GM12891 (cell line): ENCODE measurements at places on chromosomes 3 and 15.

GRCh38 chr3:43370293-43370980, 84.1 kb downstream of the SNRK start:
- DNase-seq, result no peak

GRCh38 chr3:139987908-139988307, 52.9 kb downstream of the CLSTN2 start:
- DNase-seq, result no peak

DNA sequence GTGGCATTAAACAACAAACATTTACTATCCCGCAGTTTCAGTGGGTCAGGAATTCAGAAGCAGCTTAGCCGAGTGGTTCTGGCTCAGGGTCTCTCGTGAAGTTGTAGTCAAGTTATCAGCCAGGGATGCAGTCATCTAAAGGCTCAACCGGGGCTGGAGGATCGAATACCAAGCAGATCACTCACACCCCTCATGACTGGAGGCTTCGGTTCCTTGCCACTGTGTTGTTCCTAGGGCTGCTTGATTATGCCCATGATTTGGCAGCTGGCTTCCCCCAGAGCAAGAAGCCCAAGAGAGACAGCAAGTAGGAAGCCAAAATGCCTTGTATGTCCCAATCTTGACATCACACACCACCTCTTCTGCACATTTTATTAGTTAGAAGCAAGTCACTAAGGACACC, 33.9 kb upstream of the CDCP1 start:
- no peak for DNase-seq

GRCh38 chr15:101488300-101489164, 975 bp downstream of the PCSK6 start:
- no peak for DNase-seq

DNA sequence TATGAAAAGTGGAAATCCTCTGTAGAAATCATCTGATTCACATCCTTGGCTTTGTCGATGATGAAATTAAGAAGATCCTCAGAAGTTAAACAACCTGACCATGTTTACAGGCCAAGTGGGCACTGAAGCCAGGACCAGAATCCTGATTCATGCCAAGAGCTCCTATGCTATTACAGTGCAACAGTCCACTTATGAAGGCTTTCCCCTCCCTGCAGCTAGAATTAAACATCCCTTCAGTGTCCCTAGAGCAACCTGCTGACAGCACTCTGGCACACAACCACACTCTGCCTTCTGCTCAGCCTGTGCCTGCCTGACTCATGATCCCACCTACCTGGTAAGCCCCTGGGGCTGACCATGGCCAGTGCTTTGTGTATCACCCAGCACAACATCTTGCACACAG, 33.8 kb downstream of the TXNRD3 start:
- no peak for DNase-seq

- no peak for DNase-seq
Measured at GRCh38 chr15:87910301-87910700, 346.2 kb downstream of the NTRK3 start.

GRCh38 chr3:126551839-126552687, 6.7 kb downstream of the C3orf22 start:
- no peak for DNase-seq

DNA sequence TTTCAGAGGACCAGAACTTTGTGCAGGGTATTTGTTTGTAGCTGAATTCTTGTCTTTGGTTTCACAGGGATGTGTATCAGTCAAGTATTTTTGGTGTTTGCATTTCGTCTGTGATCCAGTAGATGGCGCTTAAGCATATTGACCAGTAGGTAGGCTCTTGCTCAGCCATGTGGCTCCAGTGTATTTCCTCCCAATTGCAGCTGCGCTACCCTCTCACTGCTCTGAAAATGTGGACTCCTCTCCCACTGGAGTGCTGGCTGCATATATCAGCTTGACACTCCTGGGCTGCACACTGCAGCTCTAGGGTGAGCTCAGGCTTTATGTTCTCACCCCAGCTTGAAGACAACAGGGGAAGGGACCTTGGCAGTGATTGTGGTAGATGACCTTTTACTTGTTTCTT, 1264.3 kb upstream of the ALCAM start:
- DNase-seq, result peak; percentile 15

GRCh38 chr3:26381411-26381810, 241.2 kb upstream of the LRRC3B start:
- no peak for DNase-seq

- DNase-seq, result peak; percentile 3
Measured at GRCh38 chr3:150410311-150411105, 2.4 kb downstream of the TSC22D2 start.

DNA sequence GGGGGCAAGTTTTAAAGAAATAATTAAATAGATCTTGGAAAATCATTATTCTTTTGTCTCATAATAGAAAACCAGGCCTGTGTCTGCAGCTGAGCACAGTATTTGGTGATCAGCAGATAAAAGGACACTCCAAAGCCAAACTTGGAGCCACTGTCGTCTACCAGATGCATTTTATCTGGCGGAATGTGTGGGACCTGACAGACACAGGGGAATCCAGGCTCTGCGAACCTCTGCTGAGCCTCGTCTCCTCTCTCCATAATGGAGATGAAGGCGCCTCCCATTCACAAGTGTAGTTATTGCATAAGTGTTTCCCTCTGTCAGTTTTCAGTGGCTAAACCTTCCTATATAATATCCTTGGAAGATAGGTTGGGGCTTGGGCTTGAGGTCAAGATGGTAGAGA, 42.1 kb downstream of the EEFSEC start:
- DNase-seq, result no peak

DNA sequence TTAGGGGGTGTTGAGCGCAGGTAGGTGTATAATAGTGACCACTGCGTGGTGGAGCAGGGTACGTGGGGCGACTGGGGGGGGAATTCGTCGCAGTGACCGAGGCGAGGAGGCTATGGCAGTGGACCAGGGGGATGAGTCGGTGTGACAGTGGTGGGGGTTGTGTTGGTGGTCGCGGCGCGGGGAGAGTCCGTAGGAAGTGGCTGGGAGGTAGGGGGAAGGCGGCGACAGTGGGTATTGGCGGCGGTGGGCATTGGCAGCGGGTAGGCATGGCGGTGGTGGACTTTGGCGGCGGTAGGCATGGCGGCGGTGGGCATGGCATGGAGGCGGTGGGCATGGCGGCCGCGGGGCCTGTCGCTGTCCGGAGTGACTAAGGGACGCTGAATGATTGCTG, 739 bp downstream of the SNRPN start:
- DNase-seq, result no peak

DNA sequence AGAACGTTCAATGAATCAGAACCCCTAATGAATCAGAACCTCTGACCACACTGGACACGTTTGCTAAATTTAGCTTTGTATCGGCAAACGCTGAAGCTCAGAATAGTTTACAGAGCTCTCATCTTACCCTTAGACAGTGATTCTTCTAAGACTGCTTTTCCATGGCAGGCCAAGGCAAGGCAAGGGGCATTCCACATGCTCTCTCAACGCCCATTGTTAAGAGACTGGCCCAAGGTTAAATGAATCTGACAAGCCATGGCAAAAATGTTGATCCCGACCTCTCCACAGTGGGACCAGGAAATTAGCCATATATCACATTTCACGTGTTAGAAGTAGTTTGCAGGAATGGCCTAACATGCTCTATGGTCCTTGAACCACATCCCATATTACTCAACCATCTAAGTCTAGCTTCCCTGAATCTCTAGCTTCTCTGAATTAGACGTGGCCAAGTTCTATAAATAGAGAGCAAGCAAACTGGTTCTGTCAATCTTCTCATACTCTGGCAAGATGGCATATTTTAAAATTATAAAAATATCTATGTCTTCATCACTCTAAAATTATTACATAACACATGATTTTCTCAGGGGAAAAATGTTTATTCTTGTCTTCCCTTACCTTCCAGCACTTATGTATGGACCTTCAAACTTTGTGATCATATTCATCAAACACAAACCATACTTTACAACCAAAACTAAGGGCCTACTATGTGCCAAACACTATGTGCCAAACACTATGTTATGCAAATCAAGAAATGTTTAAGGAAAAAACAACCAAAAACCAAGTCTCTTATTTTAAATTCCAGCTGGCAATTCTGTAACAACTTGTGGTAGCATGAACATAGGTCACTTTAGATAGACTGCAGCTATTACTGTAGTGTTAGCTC, 54.3 kb downstream of the AAGAB start:
- no peak for DNase-seq

DNA sequence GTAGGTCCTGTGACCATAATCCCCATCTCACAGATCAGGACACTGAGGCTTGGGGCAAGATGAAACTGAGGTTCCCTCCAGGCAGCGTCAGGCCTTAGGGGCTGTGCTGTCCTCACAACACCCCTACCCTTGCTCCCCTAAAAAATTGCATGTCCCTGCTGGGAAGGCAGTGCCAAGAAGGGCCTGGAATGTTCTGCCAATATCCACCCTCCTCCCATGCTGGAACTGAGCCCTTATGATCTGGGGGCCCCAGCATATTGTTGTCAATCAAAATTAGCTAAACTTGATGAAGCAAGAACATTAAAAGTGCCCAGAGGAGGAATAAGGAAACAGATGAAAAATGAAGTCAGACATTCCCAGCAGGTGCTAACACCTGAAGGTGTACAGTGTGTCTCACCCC, 13.4 kb upstream of the RTP3 start:
- DNase-seq, result no peak

DNA sequence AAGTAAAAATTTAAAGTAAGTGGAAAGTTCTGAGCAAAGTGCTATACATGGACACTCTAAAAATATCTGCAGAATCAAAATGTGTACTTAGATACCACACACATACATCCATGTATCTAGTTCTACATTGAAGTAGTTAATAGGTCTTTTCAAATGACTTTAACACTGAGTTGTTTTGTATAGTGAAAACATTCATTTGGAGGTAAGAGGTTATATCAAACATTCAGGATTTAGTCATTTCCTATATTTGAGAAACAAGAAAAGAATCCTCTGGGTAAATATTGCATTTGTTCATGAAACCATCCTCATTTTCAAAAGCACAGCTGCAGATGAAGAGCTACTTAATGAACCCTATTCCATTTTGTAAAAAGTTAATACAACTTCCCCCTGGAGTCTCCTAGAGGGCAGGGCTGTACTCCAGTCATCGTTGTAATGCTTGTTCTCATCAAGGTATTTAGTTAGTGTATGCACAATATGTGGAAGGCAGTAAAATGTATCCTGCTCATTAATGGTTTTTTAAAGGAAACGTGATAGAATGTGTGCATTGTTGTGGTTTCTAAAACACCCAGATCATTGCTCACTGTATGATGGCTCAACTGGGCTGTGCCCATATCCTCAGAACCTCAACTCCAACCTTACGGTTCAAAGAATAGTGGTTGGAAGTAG, 26.2 kb downstream of the ARPP21 start:
- DNase-seq, result no peak

GRCh38 chr3:74009961-74010844, 385.5 kb upstream of the PDZRN3 start:
- no peak for DNase-seq

DNA sequence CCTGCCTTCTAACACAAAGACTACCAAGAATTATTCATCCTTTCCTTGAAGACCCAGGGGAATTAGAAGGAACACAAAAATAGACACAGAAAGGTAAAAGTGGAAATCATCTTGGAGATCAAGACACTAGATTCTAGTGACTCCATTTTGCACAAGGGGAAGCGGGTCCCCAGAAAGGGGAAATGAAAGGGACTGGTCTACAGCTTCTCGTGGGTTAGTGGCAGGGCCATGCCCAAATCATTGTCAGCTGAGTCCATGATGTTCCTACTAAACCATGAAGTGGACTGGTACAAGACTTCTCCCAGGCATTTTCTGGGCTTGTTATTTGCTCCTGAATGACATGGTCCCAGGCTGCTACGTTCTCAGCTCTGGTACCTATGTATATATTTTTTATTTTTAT, 230.7 kb upstream of the TPRG1 start:
- DNase-seq, result no peak

- no peak for DNase-seq
Measured at GRCh38 chr3:183540501-183541234, 14.8 kb downstream of the KLHL6 start.

DNA sequence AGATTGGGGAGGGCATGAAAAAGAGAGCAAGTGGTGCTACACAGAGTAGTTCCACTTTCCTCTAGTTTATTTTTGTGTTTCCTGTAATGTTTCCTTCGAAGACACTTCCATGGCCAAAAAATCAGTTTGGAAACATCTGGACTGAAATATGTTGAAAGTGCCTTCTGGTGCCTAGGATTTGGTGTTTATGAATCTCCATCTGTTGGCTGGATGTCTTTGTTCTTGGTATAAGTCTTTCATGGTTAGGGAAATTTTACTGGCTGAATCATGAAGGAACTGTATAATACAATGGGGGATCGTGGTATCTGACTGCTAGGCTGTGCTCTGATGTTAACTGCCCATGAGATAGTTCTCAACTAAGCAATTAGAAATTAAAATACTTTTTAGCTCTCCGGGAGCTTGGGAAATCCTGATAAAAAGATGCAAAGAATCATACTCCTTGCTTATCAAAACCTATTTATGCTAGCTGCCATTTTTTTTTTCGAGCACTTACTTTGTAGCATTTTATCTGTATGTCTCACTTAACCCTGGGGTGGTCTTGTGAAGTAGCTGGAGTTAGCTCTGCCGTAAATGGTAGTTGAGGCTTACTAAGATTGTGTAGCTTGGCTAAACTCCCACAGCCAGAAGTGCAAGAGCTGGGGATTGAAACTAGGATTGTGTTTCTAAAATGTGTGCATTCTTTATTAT, 21.9 kb downstream of the AKAP13 start:
- DNase-seq, result no peak

GRCh38 chr3:64318668-64319271, 93.5 kb upstream of the PRICKLE2 start:
- no peak for DNase-seq

DNA sequence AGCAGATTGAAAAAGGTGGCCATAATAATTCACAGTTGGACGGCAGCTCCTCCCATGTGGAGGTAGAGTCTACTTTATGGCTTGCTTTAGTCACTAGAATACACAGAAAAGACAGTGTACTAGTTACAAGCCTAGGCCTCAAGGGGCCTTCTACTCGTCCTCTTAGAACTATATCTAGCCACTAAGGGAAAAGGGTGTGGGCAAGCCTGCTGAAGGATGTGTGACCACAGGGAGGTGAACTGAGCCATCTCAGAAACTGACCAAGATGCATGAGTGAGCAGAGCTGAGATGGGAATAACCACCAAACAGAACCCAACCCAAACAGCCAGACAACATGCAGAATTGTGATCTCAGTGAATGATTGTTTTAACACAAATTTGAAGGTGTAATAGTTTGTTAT, 335.6 kb upstream of the LMCD1 start:
- DNase-seq, result no peak

- DNase-seq, result no peak
Measured at GRCh38 chr15:68045289-68046265, 8.5 kb upstream of the PIAS1 start.

- DNase-seq, result no peak
Measured at GRCh38 chr15:100633763-100634075, 31.3 kb downstream of the ASB7 start.

DNA sequence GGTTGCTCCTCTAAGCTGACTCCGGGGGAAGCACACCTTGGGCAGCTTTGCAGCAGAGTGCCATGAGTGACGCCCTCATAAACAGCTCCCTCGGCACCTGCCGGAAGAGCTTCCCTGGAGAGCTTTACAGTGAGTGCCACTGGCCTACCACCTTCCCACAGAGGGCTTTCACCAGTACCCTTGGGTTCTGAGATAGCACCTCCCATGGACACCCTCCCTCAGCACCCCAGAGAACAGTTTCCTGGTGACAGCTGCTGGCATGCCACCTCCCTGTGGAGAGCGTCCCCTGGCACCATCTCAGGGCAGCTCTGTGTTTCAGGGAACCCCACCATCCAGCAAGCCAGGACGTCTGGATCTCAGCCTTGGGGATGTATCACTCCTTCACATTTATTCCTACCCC, 49.1 kb downstream of the RUBCN start:
- DNase-seq, result no peak

GRCh38 chr15:69190504-69190903, 30.1 kb downstream of the GLCE start:
- DNase-seq, result no peak
